ENCODE measurements at places on chromosomes 6 and 20.

- DNase-seq = no peak
These were observed 10.7 kb downstream of the TRAM2 start for GRCh38 chr6:52566201-52566600.

DNA sequence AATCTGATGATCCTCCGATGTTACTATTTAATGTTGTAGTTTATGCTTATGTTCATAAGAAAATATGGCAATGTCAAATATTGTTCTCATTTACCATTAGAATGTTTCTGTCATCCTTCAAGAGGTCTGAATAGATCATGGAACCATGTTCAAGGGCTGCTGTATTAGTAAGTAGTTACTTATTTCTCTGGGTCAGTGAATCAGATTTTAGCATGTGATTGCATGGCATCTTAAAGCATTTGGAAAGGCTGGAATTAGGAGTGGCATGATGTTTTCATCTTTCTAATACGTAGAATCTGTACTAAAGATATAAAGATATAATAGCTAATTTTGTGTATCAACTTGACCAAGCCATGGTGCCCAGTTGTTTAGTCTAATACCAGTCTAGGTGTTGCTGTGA, 40.5 kb upstream of the NKX2-4 start:
- no peak for DNase-seq

DNA sequence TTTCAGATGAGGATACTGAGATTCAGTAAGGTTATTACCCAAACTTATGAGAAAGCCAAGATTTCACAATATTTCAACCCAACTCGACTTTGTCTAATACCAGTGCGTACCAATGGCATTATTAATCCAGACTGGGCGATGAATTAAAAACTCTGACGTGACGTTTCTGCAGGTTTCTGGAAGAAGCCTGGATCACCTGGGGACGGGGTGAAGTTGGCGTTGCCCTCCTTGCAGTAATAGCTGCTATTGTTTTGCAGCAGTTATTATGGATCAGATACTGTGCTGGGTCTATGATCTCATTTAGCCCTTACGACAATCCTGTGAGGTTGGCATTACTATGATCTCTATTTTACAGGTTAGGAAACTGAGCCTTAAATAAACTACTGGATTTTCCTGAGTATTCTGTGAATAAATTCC, 569 bp upstream of the CDC5L start:
- DNase-seq = no peak

- DNase-seq = no peak
These were observed 17.4 kb downstream of the CHRNA4 start for GRCh38 chr20:63343460-63344445.

DNA sequence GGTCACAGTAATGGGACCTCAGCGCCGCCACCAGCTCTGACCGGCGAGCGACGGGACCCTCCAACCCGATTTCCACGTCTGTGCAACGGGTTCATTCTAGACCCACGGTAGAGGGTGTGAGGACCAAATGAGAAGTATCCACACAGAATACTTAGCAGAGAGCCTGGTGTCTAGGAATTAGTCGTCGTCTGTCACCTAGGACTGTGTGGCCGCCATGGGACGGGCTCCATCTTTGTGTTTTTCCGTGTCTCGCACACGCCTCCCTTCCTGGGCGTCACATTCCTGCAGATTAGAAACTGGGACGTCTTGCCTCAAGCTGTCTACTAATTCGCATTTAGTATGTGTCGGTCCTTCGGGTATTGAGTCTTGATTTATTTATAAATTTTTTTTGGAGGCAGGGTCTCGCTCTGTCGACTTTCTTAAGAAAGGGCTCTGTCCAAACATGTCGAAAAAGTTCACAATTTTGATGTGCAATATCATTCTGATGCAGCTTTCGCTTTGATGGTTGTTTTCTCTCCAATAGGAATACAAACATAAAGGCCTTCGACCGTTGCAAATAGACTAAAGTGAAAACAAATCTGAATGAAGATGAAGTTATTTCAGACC, 563 bp downstream of the MGME1 start:
- DNase-seq = peak; percentile 82

DNA sequence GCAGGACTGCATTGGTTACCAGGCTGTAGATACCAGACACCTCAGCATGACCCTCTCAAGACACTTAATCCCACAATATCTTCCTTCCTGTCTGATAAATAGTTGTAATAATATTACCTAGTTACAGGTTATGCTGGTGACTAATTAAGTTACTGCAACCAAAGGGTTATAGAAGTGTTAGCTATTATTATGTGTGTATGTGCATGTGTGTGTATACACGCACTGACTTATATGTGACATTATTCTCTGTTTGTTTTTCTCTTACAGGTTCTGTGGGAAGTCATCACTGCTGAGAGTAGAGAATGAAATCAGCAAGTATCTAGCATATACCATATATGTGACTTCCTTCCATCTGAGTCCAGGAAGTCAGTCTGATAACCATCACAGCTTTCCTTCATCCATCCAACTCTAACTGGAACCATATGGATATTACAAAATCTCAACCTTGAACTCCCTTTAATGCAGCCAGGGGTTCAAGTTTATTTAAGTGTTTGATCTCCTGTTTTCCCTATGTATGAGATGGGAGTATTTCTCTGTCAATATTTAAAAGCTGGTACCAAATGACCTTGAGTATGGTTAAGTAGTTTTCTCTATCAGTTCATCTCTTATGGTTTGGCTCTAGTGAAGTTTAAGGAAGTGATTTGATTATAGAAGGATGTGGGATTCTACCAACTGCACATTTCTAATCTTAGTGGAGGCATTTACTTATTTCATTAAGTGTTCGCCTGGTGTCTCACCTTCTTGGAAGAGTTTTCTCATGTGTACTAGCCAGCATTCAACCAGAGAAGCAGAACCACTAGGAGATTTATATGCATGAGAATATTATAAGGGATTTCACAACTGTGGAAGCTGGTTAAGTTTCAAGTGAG, 313.2 kb downstream of the HIVEP2 start:
- DNase-seq = peak; percentile 3

GRCh38 chr6:111683749-111684267, 78.1 kb upstream of the TRAF3IP2 start:
- no peak for DNase-seq

DNA sequence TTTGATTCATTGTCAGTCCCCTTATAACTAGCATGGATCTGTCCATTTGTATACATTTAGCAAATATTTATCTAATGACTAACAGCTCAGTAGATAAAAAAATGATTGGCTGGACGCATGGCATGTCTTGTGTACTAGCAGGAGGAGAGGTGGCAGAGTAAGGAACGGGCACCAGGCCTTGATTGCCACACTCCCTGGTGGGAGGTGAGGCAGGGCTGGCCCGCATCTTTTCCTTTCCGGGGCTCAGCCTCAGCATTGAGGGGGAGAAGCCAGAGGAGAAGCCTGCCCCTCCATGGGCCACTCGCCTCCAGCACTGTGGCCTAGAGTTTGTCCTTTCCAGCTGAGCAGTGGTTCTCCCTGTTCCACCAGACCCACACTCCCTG, 84.9 kb upstream of the TMEM181 start:
- no peak for DNase-seq

DNA sequence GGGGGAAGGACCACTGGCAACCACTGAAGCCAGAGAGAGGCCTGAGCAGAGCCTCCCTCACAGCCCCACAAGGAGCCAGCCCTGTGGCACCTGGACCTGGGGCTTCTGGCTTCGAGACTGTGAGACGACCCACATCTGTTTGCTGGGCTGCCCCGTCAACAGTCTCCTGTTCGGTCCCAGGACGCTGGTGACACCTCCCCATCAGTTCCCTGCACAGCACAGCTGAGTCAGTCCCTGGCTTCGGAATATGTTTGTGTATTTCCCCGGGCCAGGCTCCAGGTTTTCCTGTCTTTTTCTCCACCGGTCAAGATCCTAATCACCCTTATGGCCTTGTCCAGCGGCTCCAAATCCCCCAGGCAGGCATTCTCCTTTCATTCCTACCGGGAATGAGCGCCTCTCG, 46.4 kb upstream of the SMOC2 start:
- DNase-seq = no peak
